Activated T-cell treated with anti-CD3 and anti-CD28 coated beads, Interleukin-2, amount 50 U/mL, for 4 hours (primary cell): ENCODE measurements at places on chromosomes 3 and 15.

DNA sequence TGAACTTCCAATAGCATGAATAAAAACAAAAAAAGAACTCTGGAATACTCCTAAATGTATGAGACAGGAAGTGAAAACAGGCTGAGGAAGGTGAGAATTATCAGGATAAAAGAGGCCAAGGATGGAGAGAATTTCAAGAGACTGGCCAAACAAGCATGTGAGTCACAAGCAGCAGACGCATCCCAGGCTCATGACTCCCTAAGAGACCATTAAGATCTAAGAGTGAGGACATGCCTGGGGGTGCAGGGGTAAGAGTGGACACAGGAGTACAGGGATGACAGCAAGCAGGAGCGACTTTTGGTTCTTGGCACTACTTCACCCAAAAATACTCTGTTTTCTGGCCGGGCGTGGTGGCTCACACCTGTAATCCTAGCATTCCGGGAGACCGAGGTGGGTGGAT is 7.1 kb downstream of the SCAMP2 start:
- no peak for DNase-seq

GRCh38 chr3:60202052-60202726 is 1049.1 kb downstream of the FHIT start:
- DNase-seq, result no peak

- DNase-seq, result no peak
These were observed 85.6 kb downstream of the CPN2 start for GRCh38 chr3:194265505-194265892.

- no peak for DNase-seq
These were observed 36.0 kb upstream of the PEX5L start for GRCh38 chr3:180072786-180073185.

DNA sequence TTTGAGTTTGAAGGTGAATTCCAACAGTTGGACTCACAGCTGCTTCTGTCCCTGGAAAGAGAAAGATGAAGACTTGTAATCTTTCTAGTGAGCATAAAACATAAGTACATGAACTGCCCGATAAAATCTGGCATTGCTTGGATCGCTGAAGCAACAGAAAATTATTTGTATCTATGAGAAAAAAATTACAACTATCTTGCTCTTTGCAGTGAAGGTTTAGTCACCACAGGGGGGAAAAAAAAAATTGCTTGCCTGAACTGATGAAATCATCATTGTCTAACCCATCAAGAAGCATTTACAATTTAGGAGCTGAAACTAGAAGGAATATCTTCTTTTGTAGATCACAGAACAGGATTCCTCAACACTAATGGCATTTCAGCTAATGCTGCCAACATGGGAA is 20.0 kb downstream of the TMEM207 start:
- no peak for DNase-seq

DNA sequence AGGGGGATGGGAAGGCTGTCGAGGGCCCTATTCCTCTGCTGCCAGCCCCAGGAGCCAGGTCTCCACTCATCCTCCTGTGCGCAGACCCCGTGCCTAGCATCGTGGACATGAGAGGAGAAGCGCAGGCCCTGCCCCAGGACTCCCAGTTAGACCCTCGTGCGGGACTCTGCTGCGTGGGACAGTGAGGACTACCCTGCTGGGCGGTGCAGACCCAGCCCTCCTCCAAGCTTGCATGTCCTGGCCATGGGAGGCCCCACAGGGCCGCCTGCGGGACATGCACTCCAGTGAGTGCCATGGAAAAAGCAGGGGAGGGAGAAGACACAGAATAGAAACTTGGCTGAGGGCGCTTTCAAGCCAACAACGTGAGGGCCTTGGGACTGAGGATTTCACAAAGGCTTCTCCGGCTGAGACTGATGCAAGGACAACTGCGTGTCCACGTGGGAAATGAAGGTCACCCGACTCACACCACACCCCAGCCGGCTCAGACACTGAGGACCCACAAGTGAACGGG is 62.6 kb upstream of the IQSEC1 start:
- no peak for DNase-seq
